Thoracic aorta (tissue), 2 donors: ENCODE measurements at places on chromosomes 2 and 18. TPM values are rescaled to one million over a fixed set of nuclear protein-coding genes. Genes with fewer than 3 reads are reported as not detected.

- no peak for DNase-seq
These were observed 90.1 kb upstream of the SMAD2 start for GRCh38 chr18:48020337-48021250.

- no peak for DNase-seq
These were observed 4.6 kb downstream of the KCNG2 start for GRCh38 chr18:79802298-79802697.

- DNase-seq: no peak
These were observed 102.3 kb downstream of the LIPG start for GRCh38 chr18:49663899-49664890.

DNA sequence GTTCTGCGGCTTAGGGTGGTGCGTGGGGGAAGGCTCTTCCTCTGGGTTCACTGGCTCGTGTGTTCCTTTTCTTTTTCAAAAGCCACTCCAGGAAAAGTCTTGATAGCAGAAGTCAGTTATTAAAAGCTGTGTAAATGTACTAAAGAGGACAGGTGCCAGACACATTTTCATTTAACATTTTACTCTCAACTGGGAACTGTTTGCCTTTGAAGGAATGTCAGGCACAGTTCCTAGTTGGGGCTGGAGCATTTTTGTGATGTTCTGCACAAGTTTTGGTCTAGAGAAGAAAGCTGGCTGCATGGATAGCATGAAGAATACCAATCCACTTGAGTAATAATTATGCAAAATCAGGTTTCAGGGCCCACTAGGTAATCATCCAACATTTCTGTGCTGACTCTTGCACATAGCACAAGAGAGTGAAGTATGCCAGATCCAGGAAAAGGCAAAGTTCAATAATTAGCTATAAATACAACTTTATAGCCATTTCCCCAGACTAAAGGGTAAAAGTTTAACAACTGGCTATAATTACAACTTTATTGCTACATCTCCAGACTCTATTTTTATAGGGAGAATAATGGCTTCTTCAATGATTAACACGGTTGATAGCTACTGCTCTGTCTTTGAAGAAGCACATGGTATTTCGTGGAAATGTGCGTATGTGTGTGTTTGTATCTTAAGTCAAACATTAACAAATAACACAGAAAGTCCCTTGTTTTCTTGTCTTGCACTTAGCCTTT, 16.2 kb downstream of the SCYGR8 start:
- no peak for DNase-seq

DNA sequence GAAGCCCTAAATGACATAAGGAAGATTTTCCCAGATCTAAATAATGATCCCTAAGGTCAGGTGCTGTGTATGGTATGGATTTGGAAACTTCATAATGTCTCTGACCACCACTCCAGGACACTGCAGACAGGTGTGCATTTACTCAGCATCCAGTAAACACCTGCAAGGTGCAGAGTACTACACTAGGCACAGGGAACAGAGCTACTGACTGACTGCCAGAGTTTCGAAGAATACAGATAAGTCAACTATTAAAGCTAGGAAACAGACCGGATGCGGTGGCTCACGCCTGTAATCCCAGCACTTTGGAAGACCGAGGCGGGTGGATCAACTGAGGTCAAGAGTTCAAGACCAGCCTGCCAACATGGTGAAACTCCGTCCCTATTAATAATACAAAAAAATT, 65.0 kb downstream of the ATP8B1 start:
- no peak for DNase-seq

DNA sequence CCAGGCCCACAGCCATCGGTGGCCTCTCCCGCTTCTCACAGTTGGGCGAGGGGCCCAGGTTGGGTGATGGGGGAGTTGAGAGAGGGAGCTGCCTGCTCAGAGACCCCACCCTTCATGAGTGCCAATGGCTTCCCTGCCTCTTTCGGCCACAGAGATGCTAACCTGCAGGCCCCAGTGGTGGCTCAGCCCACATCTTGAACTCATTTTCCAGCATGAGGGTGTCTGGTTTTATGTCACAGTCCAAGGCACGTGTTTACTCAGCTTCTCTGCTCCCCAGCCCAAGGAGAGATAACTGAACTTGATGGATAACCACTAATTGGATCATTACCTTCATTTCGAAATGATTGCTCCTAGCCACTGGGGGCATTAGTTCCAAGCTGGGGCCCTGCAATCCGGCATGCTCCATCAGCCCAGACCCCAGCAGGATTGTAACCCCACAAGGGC, 45.9 kb upstream of the SIX2 start:
- DNase-seq: no peak

- no peak for DNase-seq
These were observed 19.2 kb upstream of the SLC14A2 start for GRCh38 chr18:45596036-45596435.

- DNase-seq: no peak
These were observed 229.5 kb downstream of the ZBTB7C start for GRCh38 chr18:48179666-48180065.

LIMS3 gene
- total RNA-seq: 16.3 TPM

TET3 gene
- 15.8 TPM for total RNA-seq

EMX1 gene
- not detected for total RNA-seq

MLPH gene
- total RNA-seq: 7.4 TPM

GAREM2 gene
- total RNA-seq: 5.6 TPM

PIEZO2 gene
- 8.3 TPM for total RNA-seq
